ENCODE measurements at places on chromosomes 6 and 20.

- no peak for DNase-seq
These were observed 119.2 kb downstream of the MRPL14 start for GRCh38 chr6:44007818-44008621.

DNA sequence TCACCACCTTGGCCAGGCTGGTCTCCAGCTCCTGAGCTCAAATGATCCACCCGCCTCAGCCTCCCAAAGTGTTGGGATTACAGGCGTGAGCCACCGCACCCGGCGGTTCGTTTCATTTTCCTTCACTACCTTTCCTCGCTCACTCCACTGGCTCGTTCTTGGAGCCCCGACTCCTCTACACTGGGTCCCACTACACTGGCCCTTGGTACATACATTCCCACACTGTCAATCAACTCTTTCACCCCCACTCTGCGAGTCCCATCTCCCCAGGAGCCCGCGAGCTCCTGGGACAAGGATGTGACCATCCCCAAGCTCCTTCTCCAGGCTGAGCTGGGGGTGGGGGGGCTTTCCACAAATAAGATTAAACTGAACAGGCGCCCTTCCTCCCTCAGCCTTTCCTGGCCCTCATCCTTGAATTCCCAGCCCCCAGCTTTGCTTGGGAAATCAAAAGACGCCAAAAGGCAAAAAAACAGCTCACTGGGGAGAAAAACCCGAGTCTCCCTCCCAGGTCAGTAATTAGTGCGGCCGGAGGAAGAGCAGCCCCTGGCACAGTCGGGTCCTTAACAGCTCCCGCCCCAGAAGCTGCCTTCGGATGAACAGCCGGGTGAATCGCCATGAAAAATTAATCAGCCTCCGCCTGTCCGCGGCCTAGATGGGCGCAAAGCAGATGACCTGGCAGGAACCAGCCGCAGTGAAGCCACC lies 42.8 kb upstream of the LY86 start:
- DNase-seq: no peak

- DNase-seq: no peak
These were observed 848.8 kb downstream of the TFAP2A start for GRCh38 chr6:9566096-9566495.

DNA sequence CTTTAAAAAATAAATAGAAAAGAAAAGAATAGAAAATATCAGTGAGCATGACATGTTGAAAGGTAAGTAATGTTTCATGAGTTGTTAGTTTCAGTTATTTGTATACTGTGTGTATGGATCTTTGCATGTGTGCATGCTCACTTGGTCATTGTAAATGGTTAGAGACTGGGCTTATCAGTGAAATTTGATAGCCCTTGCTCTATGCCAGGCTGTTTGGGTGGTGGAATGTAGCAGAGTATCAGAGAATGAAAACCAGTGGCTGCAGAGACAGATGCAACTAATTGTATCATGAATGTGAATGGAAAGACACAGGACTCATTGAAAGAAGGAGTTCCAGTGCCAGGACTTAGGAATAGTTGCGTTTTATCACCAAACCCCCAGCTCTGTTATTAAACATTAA lies 4.2 kb downstream of the GSTA2 start:
- DNase-seq: no peak

GRCh38 chr6:11497881-11498280 lies 39.7 kb upstream of the TMEM170B start:
- no peak for DNase-seq

GRCh38 chr6:64294034-64294433 lies 658.4 kb downstream of the PHF3 start:
- DNase-seq: no peak

DNA sequence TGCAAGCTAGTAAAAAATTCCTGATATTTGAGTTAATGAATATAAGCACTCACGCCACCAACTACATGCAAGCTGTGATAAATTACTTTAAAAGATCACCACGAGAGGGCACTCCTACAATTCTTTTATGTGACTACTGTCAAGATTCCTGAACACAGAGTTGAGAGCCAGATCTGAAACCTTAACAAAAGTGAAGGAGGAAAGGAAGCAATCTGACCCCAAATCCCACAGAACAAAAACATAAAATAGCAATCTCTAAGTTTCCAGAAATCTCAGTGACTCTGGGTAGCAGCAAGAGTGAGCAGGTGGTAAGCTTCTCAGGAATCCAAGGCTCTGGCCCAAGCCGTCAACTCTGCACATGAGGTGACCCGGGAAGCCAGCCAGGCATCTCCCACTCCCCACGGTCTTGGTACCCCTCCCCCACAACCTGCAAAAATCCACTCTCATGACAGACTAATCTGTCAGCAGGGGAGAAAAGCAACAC lies 55.1 kb downstream of the STAU1 start:
- no peak for DNase-seq

DNA sequence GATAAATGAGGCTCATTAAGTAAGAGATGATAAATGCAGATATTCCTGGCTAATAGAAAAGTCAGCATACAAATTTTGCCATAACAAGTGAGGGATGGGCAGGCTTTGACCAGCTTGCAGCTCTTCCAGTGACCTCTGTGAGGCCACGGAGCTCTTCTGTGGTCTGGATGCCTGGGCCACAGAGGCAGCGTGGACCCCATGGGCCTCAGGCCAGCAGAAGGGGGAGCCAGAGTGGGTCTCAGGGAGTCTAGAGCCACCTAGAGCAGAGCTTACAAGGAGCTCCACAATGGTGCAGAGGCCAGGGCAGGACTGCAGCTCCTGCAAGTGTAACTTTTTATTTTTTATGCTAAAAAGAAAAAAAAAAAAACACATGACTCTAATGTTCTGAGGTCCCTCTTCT lies 165.1 kb downstream of the ARID1B start:
- no peak for DNase-seq

DNA sequence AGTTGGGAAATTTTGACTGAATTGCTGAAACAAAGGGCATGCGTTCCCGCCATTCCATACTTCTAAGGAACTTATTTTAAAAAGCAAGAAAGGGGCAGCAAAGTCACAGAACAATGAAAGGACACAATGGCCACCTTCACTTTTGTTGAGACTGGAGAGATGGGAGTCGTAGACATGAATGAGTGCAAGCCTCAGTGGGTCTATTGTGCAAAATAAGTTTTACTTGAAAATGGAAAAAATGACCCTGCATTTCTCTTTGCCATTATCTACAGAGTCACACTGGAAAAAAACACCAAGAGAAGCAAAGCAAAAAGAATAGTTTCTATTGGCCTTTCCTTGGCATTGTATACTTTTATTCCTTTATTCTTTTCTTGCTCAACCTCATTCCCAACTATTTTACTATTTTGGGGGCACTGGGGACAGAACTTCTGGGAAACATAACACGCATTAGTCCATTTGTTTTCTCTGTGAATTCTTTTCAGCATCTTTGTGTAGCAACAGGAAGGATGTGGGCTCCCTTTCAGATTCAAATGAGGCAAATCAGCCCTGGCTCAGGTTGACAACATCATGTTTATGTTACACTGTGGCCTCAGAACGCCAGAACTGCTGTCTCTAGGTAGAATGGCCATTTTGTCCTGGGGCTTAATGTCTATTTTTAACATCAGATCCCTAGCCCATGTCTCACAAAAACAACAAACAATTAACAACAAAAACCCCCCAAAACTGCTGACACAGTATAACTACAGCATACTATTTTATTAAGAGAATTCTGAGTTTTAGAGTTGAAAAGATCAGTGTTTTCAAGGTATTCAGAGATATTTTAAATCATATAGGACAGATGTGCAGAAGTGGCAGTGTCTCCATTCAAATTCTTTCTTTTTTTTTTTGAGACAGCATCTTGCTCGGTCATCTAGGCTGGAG lies 122.2 kb downstream of the FYN start:
- DNase-seq: peak; percentile 51

GRCh38 chr6:156794546-156795354 lies 17.6 kb downstream of the ARID1B start:
- DNase-seq: no peak

DNA sequence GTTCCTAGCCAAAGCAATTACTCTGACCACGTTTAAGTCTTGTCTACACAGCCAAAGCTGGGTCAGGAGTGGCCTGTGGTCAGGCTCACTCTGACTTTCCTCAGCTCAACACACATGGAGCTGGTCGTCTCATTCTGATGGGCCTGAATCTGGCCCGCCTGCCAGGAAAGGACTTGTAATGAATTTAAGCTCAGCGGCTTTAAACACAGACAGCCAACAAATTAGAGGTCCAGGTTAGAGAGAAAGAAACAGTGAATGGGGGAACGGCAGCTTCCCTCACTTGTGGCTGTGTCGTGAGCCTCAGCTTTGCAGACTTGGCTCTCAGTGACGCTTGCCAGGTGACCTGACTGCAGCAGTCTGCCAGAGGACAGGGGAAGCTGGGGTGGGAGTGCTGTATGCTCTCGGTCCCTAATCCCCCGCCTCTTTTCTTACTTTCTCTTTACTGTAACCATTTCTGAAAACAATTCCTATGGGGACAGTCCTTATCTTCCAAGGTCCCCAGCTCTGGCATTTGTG lies 121.9 kb upstream of the AGPAT4 start:
- no peak for DNase-seq

DNA sequence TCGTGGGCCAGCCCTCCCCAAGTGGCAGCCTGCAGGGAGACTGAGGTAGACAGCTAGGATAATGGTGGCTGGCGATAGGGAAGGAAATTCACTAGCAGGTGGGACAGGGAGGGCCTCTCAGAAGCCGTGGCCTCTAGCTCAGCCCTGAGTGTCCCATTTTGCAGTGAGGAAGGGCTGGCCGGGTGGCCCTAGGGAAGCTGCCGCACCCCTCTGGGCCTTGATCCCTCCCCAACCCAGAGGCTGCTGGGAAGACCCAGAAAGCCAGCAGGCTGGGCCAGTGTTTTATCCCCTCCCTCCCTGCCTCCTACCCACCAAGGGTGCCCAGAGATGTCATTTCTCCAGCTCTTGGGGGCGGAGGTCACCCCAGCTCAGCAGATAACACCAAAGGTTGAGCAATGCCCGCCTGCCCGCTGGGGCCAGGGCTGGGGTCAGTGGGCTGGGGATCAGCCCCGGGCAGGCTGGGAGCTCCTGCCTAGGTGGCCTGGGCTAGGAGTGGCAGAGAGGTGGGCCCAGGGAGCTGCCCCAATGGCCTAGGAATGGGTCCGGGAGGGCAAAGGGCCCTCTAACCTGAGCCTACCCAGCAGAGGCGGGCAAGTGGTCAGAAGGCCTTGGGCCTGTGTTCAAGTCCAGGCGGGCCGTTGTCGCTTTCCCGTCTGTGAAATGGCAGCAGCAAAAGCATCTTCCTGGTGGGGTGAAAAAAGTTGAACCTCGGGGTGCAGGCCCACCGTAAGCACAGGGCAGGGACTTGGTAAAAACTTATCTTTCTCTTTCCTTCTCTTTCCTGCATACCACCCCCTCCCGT lies 1.6 kb upstream of the CEBPB start:
- no peak for DNase-seq

GRCh38 chr6:169950558-169950957 lies 199.1 kb downstream of the ERMARD start:
- peak; percentile 28 for DNase-seq

DNA sequence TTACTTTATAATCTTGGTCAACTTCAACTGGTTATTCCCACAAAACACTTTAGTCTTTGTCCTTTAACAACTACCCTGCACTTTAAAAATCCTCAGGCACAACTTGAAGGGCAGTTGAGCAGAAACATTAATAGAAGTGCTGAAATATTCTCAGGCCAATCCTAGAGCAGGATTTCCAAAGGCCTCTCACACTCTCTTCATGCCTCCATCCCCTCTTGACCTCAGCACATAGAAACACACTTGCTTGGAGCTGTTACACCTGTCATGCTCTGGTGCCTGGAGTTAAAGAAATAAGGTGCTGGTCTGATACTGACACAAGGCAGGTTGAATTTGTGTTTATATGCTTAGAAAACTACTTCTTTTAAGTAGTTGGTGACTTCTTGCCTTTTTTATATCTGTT lies 618.8 kb upstream of the POU3F2 start:
- DNase-seq: no peak

DNA sequence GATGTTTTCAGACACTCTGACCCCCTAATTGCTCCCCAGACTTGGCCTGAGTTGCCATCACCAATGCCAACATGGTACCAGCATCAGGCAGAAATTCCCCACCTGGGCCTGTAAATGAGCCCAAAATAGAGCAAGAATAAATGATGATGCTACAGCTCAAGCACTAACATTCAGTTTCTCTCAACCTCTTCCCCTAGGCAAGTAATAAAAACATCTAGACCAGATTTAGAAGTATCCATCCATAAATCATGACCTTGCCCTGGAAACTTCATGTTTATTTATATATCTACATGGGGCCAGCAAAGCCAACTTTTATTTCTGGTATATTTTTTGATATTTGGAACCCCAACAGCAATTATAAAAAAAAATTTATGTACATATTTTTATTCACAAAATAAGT lies 221.4 kb upstream of the PLN start:
- no peak for DNase-seq

GRCh38 chr6:8556370-8557013 lies 121.1 kb upstream of the SLC35B3 start:
- DNase-seq: no peak

- DNase-seq: no peak
These were observed 301.4 kb upstream of the STXBP5 start for GRCh38 chr6:146902846-146903245.

- DNase-seq: peak; percentile 29
These were observed 704 bp downstream of the TOP1 start for GRCh38 chr20:41029150-41029901.

- no peak for DNase-seq
These were observed 40.3 kb downstream of the PEX7 start for GRCh38 chr6:136862662-136863061.

DNA sequence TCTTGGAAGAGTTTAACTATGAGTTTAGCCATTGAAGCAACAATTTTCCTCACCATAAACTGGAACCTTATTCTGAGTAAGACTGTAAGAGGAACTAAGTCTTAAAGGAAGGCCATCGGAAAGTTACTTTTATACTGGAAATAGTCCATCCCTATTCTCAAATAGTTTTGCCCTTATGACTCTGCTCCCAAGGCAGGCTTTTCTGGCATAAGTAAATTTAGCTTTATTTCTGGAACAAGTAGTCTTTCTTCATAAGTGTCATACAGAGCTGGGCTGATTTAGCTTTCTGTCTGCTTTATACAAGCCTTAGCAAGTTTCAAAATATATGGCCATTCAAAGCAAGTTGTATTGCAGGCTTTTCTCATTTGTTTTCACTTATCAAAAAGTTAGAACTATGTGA lies 328.1 kb downstream of the HACE1 start:
- DNase-seq: no peak

DNA sequence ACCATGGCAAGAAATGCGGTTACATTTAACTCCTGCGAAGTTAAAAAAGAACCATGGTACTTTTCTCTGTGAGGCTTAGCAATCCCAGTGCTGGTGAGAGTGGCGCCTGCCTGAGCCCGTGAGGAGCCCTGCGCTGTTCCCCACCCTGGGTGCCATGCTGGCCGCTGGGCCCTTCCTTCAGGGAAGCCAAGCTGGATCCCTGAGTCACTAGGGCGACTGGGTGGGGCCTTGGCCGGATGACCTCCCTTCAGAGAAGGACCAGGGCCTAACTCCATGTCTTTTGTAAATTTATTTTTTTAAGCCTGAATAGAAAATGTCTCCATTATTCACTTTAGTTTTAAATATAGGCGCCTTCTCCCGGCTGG lies 209.1 kb downstream of the ERMARD start:
- DNase-seq: no peak

GRCh38 chr6:44012078-44012493 lies 115.2 kb downstream of the MRPL14 start:
- no peak for DNase-seq
